ENCODE measurements at places on chromosomes 4 and X. TPM values are rescaled to one million over a fixed set of nuclear protein-coding genes. Genes with fewer than 3 reads are reported as not detected.

GRCh38 chr4:76476571-76476970 lies 41.5 kb downstream of the SHROOM3 start:
- DNase-seq: no peak

- DNase-seq: no peak
These were observed 26.9 kb downstream of the UTP14A start for GRCh38 chrX:129932821-129933321.

NCAPG gene
- 80.6 TPM for total RNA-seq

- no peak for DNase-seq
These were observed 77.6 kb downstream of the NAT8L start for GRCh38 chr4:2136726-2137125.

GRCh38 chrX:102899940-102900916 lies 36.8 kb upstream of the RAB40AL start:
- DNase-seq: no peak

PNMA6A gene
- 0.84 TPM for total RNA-seq

- DNase-seq: no peak
These were observed 34.4 kb downstream of the INTU start for GRCh38 chr4:127667116-127667515.

DNA sequence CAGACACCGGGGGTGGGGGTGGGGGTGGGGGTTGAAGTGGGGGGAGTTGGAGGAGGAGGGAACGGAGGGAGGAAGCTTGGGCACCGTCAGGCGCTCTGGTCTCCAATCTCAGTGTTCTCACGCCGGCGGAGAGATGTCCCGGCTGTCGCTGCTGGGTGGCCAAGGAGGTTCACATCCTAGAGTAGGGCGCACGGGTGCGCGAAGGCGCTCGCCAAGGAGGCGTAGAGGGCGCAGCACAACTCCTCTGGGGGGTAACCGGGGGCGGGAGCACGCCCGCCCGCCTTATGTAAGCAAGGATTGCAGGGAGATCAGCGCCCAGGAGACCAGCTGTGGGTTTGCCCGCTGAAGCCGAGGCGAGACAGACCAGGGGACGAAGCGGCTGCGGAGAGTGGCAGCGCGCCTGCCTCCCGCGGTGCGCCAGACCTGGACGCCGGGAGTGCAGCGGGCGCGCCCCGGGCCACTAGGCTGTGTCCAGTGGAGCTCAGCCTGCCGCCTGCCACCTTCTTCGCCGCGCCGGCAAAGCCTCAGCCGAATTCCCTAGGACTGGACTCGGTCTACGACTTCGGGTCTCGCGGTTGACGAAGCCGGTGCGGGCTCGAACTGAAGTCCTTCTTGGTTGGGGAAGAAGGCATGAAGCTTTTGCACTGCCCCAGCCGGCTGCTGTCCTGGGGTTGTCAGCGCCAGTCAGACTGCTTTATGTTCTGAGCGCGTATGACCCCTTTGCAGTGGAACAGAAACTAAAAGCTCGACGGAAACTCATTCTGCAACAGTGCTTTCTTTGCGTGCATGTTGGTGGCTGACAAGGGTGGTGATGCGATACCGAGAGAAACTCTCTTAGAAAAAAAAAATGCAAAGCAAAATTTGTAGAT lies 707 bp upstream of the UNC5C start:
- no peak for DNase-seq

CPE gene
- not detected for total RNA-seq

GRCh38 chrX:119690921-119691716 lies 1.8 kb downstream of the SEPTIN6 start:
- DNase-seq: peak; percentile 46

GRCh38 chr4:165053645-165054044 lies at the start of gene TRIM75:
Gene TRIM75 (plus strand): TSS chr4:165053866. CDS start chr4:165059148, 5,282 bp downstream.
- DNase-seq: no peak

GSTCD gene
- total RNA-seq: 15.7 TPM

GRCh38 chrX:70313503-70313902 lies 23.6 kb downstream of the KIF4A start:
- no peak for DNase-seq

DNA sequence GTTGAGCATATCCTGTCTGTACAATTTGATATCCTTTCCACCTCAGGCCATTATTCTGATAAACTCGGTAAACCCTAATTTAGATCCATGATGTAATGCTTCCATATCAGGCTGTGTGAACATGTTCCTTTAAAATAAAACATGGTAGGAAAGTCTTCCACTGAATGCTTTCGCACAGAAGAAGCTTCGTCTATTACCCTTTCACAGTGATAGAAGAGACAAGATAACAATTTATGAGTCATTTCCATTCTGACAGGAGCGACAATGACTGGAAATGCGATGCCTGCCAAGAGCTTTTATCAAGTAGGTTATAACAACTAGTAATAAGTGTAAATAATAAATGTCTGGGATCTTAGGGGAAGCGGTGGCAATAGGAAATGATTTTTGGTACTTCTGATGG lies 98.8 kb downstream of the TTC29 start:
- no peak for DNase-seq

GRCh38 chrX:87578978-87579377 lies 61.4 kb downstream of the KLHL4 start:
- DNase-seq: no peak

GRCh38 chr4:53100501-53101190 lies 238.5 kb downstream of the RASL11B start:
- no peak for DNase-seq

DNA sequence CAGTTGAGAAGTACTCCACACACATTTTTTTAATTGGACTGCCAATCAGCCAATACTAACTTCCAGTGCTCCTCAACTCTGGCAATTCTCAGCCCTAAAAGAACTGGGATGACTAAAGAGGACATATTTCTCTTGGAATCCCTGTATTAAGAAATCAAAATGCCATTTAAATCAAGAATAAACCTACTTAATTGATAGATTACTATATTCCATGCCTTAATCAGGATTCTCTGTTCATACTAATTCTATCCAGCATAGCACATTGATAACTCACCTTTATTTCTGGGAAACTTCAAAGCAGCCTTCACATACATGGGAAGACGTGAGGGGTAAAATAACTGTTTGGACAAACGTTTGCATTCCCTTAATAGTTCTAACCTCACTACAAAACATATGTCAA lies 93.0 kb upstream of the DKK2 start:
- no peak for DNase-seq

PFKFB1 gene
- 0.99 TPM for total RNA-seq

TKTL2 gene
- total RNA-seq: not detected

- no peak for DNase-seq
These were observed 82.5 kb downstream of the CPE start for GRCh38 chr4:165461159-165461821.

GRCh38 chr4:120839334-120839973 lies 83.1 kb downstream of the PRDM5 start:
- no peak for DNase-seq

GRCh38 chrX:22760513-22761057 lies 239.2 kb upstream of the DDX53 start:
- DNase-seq: no peak

DNA sequence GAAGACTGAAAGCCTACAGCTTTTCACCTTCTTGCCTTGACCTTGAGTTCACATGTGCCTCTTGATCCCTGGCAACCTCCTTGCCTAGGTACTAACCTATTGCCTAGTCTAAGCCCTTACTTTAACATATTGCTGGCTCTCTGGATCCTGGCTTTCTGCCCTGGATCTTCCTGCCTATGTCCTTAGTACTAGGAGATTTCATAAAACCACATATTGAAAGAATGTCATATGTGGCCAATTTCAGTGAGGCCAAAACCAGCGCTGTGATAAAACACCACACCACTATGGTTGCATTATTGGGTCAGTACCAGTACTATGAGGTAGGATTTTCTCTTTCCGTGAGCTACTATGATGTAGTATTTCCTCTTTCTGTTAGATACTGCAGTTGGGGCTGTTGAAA lies 80.4 kb downstream of the CT47B1 start:
- DNase-seq: no peak

TEX11 gene
- total RNA-seq: not detected

DNA sequence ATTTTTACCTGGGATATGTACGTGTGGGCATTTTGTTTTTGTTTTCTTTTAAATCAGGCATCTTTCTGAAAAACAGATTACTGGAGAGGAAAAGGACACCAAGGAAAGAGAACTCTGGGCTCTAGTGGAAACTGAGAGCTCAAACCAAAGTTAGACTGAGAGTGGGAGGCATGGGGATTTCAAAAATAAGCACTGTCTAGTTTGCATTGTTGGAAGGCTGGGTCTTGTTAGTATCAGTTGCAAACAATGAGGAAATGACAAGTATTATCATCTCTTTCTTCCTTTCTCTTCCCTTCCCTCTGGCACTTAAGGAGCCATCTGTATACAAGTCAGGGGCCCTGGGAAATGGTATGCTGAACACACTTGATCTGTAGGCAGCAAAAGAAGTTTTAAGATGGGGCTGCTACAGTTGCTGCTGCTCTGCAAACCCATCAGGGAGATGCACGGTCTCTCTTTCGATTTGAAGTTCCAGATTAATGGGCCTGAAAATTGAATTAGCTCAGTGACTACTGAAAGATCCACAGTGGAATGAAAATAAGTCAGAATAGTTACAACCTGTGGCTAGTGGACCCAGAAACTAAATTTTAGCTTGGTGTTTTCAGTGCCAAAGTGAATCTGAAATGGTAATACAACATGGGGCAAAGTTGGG lies 48.0 kb upstream of the GRXCR1 start:
- no peak for DNase-seq

GRCh38 chr4:98630737-98631454 lies 27.5 kb downstream of the TSPAN5 start:
- DNase-seq: no peak

- no peak for DNase-seq
These were observed 118.8 kb downstream of the GABRA2 start for GRCh38 chr4:46270986-46271596.

FABP2 gene
- not detected for total RNA-seq

PPM1K gene
- 48.4 TPM for total RNA-seq

CDKL5 gene
- total RNA-seq: 1.1 TPM

DNA sequence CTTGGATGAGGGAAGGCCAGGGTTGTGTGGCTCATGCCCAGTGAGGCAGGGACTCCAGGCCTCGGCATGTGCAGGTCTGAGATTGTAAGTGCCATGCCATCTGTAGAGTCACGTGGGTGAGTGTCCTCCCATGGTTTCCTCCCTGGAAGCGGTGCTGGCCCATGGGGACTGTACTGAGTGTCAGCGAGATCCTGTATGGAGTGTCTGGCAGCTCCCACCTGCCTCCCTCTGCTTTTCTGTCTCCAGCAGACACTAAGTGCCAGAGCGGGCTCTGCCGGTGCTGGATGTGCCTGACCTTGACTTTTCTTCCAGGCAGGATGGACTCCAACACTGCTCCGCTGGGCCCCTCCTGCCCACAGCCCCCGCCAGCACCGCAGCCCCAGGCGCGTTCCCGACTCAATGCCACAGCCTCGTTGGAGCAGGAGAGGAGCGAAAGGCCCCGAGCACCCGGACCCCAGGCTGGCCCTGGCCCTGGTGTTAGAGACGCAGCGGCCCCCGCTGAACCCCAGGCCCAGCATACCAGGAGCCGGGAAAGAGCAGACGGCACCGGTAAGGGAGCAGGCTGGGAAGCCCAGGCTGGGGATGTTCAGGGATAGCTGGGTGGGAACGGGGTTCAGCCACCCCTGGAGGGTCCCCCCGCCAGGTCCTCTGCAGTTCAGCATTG lies 7.6 kb downstream of the WFS1 start:
- DNase-seq: no peak

- no peak for DNase-seq
These were observed 1012.1 kb downstream of the RAB28 start for GRCh38 chr4:12472087-12472486.

GRCh38 chr4:16608123-16608522 lies 290.3 kb downstream of the LDB2 start:
- DNase-seq: no peak

TNIP2 gene
- total RNA-seq: 48.9 TPM

SPINK2 gene
- total RNA-seq: not detected

SCML2 gene
- total RNA-seq: 3.0 TPM

GRCh38 chr4:183455431-183456195 lies 11.2 kb downstream of the CDKN2AIP start:
- no peak for DNase-seq

BGN gene
- not detected for total RNA-seq

TSPAN7 gene
- total RNA-seq: 0.93 TPM

DNA sequence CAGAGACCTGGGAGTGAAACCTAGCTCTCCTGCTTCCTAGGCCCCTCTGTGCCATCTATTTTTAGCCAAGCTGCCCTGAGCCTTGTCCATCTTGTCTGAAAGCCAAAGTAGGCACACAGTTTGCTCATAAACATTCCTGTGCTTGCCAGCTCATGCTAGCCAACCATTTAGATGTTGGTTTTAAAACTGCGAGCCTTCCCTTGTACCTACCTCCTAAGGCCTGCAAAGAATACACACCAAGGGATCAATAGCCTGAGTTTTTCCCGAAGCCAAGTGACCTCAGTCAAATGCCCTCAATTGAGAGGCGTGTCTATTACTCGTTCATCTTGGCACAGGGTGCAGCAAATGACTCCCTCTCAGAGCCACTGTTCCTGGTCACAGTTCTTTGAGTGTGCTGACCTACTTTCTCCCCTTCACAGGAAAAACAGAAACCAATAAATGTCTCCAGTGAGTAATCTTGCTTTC lies 48.5 kb downstream of the ZCCHC12 start:
- DNase-seq: no peak

- no peak for DNase-seq
These were observed 63.7 kb downstream of the TMEM164 start for GRCh38 chrX:110066488-110067225.

ATXN3L gene
- not detected for total RNA-seq

HSD17B10 gene
- total RNA-seq: 86.3 TPM
